ENCODE measurements at places on chromosomes 7 and 10.

GRCh38 chr7:17318146-17318545, 19.7 kb downstream of the AHR start:
- DNase-seq = no peak

DNA sequence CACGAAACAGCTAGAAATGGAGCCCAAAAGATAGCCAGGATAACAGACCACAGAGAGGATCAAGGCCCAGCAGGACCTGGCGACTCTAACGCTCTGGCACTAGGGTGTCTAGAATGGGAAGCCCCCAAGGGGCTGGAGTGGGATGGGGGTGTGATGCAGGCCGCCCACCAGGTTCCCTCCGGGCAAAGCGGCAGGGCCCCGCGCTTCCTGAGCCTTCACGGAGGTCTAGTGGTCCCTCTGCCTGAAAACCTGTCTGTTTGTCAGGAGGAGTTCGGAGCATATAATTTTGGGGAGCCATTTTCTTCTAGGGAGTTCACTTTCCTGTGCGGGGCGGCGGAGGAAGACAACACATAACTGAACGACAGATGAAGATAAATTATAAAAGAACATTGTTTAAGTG, 48.2 kb upstream of the FXYD4 start:
- no peak for DNase-seq

- DNase-seq = no peak
These were observed 14.1 kb downstream of the CUL1 start for GRCh38 chr7:148712678-148713329.

GRCh38 chr7:155669717-155670505, 25.4 kb downstream of the RBM33 start:
- no peak for DNase-seq

DNA sequence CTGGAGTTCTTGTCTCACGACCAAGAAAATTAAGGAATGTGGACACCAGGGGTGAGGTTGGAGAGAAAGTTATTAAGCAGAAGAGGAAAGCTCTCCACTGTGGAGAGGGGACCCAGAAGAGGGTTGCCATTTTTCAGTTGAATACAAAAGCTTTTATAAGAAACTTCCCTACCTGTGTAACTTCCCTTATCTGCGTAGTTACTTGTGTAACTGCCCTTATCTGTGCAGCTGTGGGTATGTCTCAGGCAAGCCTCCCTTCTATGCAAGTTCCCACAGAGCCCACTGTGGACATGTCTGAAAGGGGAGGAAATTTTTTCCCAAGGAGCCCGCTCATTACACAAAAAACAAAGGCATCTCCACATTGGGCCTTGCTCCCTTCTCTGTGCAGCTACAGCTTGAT, 94.9 kb downstream of the SVOPL start:
- no peak for DNase-seq

GRCh38 chr7:70727861-70728260, 404.1 kb upstream of the GALNT17 start:
- DNase-seq = no peak

DNA sequence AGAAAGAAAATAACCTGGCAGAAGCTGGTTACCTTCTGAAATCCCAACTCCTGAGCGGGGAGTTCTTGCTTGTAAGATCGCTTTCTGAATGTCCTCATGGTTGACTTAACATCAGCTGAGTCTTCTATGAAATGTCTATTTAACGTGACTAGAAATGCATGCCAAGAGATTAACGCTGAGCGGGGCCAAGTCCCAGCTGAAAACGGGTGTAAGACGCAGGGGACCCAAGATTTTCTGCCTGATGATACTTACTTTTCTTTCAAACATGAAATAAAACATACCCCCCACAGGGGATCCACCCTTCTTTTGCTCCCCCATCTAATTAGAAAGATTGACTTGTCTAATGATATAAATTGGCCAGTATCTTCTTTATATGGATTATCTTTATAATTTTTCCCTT, 14.9 kb downstream of the OR9A2 start:
- DNase-seq = peak; percentile 23

- DNase-seq = no peak
These were observed 60.2 kb downstream of the SEMA3E start for GRCh38 chr7:83588602-83589240.

GRCh38 chr7:157542068-157543021, 205.5 kb downstream of the DNAJB6 start:
- DNase-seq = no peak

DNA sequence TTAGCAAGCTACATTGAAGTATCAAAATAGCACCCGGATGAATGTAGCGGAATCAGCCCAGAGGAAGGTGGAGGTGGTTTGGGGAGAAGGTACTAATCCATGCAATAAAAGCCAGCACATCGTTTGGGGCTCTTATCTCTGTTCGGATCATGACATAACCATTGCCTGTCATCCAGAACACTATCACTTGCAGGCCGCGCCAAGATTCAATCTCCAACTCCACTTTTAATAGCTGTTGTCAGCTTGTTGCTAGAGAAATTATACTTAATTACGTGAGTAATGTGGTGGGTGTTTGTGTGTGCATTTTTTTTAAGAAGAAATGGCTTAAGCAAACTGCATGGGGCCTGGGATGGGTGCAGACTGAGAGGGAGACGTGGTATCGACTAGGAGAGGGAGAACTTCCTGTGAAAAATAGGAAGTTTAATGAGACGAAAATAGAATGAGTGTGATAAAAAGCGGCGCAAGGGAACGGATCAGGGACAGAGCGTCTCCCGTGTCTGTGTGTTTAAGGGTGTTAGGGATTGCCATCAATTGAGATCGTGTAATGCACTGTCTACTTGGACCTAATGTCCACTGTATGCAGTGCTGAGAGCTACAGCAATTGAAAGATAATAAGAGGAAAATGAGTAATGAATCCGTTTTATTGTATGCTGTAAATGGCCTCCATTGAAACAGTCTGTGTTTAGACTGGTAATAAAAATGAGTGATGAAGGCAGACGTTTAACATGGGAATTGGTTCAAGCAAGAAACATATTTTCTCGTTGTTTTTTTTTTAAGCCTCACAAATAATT, 27.6 kb upstream of the SFMBT2 start:
- no peak for DNase-seq

DNA sequence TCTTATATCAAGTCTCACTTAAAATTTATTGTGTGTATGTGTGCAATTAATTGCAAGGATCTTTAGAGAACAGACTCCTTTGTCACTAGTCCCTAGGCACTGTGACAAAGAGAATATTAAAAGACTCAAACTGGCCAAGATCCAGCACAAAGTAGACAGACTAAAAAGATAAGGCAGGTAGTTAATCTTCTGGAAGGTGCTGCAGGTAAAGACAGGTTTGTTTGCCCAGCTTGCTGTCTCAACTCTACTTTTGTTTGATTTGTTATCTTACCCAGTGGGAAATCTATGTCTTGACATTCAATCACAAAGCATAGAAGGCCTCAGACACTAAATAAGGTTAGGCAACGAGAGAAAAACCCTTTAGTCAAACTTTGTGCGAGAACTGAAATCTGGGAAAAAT, 807.9 kb upstream of the LRRN3 start:
- no peak for DNase-seq

- peak; percentile 82 for DNase-seq
These were observed 433.6 kb downstream of the ACTR3B start for GRCh38 chr7:153193144-153193595.

DNA sequence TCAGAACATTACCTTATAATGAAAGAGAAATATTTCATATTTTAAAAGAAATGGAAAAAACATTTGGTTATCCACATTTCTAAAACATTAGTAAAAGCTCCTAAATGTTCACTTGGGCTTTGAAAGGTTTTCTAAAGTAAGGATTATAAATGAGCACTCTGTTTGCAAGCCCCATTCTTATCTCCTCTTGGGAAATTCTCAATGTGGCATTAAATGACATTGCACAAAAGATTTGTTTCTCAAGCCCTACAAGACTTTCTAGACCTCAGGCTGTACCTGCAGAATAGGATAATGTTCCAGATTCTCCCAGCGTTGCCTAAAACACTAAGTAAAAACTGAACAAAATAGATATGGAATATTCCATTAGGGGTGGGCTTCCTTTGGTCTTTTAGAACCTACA, 658.0 kb upstream of the FOXK1 start:
- DNase-seq = no peak

GRCh38 chr7:98210513-98211220, 572 bp upstream of the BHLHA15 start:
- no peak for DNase-seq

DNA sequence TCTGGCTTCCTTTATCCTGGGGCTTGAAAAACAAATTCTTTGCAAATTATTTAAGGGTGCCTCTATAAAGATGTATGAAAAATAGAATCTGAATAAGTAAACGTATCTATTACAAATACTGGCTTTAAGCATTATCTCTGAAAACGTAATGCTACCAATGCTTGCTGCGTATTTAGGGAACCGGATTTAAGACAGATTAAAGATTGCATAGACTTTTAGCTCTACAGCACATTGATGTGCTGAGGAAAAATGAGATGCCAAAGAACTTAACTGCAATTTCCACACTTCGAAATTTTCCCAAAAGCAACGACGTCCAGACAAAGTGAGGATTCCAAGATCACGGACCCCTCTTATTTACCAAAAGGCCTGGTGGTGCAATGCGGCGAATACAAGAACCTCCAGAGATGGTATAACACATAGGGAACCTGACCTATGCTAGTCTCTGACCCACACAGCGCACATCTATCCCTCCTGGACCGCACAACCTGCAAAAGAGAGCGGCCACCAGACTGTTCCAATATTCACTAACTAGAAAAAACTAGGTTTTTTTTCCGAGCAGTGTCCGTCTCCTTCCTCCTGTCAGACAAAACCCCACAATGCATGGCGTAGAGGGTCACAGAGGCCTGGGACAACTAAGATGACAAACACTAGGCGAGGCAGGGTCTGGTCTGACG, 34.3 kb upstream of the PHF14 start:
- no peak for DNase-seq

- DNase-seq = no peak
These were observed 17.7 kb downstream of the WDR91 start for GRCh38 chr7:135193615-135194081.

- no peak for DNase-seq
These were observed 16.6 kb upstream of the AQP1 start for GRCh38 chr7:30894866-30895605.

GRCh38 chr7:80593869-80594586, 44.4 kb upstream of the CD36 start:
- DNase-seq = no peak

GRCh38 chr10:68796605-68797004, 30.7 kb upstream of the STOX1 start:
- no peak for DNase-seq

GRCh38 chr7:25087855-25088254, 37.2 kb downstream of the CYCS start:
- no peak for DNase-seq

- no peak for DNase-seq
These were observed 74.1 kb downstream of the ADD3 start for GRCh38 chr10:110081911-110082310.

DNA sequence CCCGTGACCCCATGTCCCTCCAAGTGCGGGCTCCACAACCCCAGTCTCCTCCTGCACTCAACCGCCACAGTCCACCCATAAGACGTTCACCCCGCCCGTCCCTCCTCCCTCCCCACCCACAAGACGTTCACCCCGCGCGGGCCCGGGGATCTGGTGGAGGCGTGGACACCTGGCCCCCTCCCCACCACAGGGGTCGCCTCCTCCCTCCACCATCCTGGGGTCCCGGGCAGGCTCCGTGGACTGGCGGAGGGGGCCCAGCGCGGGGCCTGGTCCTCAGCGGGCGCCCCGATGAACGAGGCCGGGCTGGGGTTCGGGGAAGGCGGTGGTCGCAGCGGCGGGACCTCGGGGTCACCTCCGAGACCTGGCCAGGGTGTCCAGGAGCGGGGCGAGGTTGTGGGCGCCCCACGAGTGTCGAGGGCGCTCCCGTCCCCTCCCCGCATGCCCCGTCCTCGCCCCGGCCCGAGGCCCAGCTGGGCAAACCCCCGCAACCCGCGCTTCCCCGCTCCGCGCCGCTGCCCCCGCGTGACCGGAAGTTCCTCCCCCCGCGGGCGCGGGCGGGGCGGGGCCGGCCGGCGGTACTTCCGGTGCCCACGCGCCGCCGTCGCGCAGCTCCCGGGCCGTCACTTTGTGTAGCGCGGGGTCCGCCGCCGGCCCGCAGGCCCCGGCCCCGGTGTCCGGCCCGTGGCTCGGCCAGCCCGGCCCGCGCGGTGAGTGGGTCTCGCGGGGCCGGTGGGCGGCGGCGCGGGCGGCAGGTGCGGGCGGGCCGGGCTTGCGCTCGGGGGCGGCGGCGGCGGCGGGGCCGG, at the start of gene ZNF316:
TSS of gene ZNF316 (plus strand) at position 578 of the 803 bp plus-strand sequence. CDS start 5,092 bp downstream, outside the sequence.
- peak; percentile 35 for DNase-seq

All from retina (tissue), 1 donor.